ENCODE measurements at places on chromosomes 2 and 18.

- no peak for DNase-seq
These were observed 234.2 kb downstream of the CDH2 start for GRCh38 chr18:27942706-27943105.

GRCh38 chr2:7967707-7968405 lies 714.0 kb upstream of the ID2 start:
- no peak for DNase-seq

DNA sequence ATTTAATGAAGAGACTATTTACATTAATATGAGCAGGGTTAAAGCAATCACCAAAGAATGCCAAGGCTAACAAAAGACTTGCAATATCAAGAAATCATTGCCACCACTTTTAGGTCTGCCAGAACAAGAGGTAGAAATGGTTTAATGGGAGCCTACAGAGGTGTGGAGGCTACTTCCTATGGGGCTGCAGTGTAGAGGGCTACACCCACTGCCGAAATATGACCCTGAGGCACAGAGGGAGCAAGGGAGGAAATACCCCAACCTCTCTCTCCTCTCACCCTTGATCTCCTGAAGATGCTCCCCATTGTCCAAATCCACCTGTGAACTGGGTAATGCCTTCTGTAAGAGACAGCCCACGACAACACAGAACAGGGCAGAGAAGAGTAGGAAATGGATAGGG lies 315.4 kb downstream of the SMAD2 start:
- no peak for DNase-seq

DNA sequence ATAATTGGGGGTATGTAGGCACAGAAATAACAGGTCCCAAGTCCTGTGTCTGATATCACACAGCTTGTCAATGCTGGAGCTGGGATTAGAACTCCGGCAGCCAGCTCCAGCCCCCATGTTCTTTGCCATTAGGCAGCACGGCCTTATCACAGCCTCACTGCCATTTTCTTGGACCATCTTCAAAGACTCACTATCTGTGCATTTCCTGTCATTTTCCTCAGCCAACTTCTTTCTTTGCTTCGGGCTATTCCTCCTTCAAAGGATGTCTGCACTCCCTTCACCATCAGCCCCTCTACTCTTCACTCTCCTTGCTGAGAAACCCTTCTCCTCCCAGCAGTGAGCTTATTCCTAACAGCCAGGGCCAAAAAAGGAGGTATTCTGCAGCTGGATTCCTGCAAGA lies 139.6 kb downstream of the GALNT14 start:
- no peak for DNase-seq

GRCh38 chr2:1811258-1811970 lies 67.1 kb upstream of the PXDN start:
- DNase-seq, result no peak

DNA sequence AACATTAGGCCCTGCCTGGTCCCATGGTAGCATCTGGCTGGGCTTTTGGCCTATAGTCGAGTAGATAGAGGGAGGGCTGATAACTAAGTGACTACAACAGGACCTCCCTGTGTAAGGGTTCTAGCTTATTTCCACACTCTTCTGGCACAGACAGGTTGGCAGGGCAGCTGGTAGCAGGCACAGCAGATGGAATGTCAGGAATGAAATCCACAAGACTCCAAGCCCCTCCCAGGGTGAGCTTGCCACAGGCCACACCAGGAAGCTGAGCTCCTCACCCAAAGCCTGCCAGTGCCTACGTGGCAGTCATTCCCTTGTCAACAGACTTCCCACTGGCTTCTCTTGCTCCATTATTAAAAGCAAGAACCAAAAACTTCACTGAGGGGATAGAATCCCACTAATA lies 20.7 kb upstream of the C1QL2 start:
- DNase-seq, result no peak

DNA sequence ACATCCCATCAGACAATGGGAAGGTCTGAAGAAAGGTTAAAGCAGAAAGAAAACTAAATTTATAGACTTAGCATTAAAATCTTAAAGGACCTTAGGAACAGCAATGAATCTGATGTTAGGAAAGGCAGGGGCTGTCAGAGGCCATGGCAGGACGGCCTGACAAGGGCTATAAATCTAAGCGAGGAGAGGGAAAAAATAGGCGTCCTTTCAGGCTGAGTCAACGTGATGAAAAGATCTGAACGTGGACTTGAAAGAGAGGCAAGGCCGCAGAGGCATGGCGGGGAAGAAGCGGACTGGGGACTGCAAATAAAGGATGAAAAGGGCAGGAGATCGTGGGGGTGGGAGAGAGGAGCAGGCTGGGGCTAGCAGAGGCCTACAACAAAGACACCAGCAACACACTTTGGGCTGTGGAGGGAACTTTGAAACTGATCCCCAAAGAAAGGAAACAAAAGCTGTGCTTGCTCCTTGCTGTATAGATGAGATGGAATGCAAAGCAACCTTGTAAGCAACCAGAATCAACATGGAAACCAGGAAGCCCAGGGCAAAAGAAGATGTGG lies 145.6 kb downstream of the NRP2 start:
- no peak for DNase-seq

- DNase-seq, result no peak
These were observed 37.2 kb downstream of the ZBTB7C start for GRCh38 chr18:48371854-48372602.

DNA sequence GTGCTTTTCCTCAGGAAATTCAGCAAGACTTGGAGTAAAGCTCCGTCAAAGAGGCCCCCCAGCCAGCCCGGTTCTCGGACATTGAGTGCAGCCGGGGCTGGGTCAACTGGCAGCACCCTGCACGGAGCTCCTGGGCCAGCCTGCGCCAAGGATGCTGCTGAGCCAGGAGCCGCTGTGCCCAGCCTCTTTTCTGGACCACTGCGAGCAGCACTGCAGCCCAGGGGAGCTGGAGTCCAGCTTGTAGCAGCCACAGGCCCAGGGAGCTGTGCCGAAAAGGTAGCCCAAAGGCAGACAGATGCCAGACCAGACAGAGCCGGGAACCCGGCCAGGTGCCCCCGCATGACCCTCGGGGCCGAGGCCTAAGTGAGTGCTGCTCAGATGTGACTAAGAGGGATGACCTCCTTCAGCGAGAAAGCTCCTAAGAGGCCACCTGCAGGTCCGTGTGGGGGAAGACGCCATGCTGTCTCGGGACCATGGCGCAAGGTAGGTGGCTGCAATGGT lies 7.3 kb downstream of the CLHC1 start:
- DNase-seq, result no peak

- DNase-seq, result no peak
These were observed 124.9 kb downstream of the GALNT14 start for GRCh38 chr2:31013301-31013700.

- DNase-seq, result no peak
These were observed 1.6 kb downstream of the KLHL14 start for GRCh38 chr18:32771169-32771751.

- no peak for DNase-seq
These were observed 612.8 kb downstream of the RNF144A start for GRCh38 chr2:7530001-7530400.

GRCh38 chr2:17160594-17160993 lies 357.6 kb downstream of the RAD51AP2 start:
- DNase-seq, result no peak

- no peak for DNase-seq
These were observed 256.5 kb downstream of the CD226 start for GRCh38 chr18:69691008-69691760.

- peak; percentile 58 for DNase-seq
These were observed 22.9 kb upstream of the DARS1 start for GRCh38 chr2:136008205-136008865.

DNA sequence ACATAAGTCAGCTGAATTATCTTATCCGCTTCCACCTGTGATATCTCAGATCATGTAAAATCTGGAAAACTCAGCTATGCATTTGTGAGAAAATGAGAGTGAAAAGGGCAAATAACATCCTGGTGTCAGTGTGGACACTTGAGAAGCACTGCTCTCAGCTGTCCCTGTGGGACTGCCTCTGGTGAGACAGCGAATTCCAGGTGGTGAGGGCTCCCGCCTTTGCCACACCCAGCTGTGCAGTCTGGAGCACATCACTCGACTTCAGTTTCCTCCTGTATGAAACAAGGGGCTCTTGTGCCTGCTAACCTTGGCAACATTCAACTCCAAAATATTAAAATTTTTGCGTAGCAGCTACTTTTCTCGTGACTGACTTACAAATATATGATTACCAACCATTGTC lies 194.9 kb upstream of the BOD1L2 start:
- no peak for DNase-seq

- no peak for DNase-seq
These were observed 51.0 kb upstream of the GORASP2 start for GRCh38 chr2:170878066-170878465.

- no peak for DNase-seq
These were observed 97.6 kb upstream of the SEC11C start for GRCh38 chr18:59041819-59042815.

GRCh38 chr2:44614940-44615339 lies 253.2 kb downstream of the CAMKMT start:
- DNase-seq, result no peak

- DNase-seq, result no peak
These were observed 21.3 kb downstream of the PSME4 start for GRCh38 chr2:53949457-53949856.

DNA sequence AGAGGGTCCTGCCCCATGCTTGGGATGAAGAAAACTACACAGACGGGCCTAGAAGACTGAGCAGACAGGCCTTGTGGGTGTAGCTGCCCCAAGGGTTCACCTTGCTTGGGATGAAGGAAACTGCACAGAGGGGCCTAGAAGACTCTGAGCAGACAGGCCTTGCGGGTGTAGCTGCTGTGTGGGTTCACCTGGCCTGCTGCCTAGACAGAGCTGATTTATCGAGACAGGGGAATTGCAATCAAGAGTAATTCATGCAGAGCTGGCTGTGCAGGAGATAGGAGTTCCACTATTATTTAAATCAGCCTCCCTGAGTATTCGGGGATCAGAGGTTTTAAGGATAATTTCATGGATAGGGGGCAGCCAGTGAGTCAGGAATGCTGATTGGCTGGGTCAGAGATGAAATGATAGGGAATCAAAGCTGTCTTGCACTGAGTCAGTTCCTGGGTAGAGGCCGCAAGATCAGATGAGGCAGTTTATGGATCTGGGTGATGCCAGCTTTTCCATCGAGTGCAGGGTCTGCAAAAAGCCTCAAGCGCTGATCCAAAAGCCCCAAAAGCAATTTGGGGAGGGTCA lies 341.4 kb downstream of the GALR1 start:
- DNase-seq, result no peak

- no peak for DNase-seq
These were observed 1267.1 kb downstream of the LRP1B start for GRCh38 chr2:140863713-140864112.

DNA sequence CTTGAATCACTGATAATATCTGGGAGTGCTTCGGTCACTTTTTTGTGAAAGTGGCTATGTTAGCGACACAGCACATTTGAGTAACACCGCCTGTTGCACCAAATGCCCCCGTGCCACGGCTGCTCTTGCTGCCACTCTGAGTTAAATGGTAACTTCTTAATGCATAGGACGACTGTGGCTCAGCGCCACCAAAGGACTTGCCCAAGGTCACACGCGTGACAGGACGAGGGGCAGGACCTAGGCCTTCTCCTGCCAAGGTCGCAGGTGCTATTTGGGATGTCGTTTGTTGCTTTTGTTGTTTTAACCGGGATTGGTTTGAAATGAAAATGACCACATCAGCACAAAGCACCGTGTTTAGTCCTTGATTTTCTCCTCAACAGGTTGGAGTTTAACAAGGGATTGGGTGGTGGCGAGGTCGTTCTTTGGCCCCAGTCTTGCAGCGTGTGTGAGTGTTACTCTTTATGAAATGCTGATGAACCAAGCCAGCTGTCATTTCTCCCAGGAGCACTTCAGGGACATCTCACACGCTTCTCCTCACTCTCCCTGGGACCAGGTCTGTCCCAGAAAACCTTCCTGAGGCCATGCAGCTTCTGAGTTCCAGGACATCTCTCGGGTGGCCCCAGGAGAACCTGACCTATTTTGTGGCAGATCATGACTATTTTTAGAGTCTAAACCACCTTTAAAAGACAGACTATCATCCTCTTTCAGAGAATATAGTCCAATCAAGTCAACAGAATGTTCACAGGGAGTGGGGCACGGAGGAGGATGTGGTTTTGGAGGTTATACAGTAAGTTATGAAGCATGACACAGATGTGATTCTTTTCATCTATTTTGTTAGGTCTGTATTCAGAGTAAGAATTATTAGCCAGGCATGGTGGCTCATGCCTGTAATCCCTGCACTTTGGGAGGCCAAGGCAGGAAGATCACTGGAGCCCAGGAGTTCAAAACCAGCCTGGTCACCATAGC lies 49.9 kb downstream of the MTCL1 start:
- peak; percentile 36 for DNase-seq

DNA sequence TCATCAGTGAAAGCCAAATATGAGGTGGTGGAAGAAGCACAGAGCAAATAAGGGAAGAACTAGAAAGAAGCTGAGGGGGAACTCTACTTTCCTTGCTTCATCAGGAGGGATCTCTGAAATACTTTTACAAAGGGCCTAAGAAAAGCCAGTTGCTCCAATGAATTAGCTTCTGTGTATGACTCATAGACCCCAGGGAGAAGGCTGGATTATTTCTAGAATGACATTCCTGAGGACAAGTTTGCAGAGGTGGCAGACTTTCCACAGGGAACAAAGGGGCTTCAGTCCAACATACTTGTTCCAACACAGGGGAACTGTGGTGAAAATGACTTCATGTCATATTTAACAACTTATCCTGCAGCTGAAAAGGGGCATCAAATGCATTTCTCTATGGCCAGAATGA lies 29.0 kb downstream of the DOK1 start:
- no peak for DNase-seq

GRCh38 chr2:128585706-128586105 lies 267.0 kb upstream of the HS6ST1 start:
- DNase-seq, result no peak

GRCh38 chr2:104818264-104818663 lies 35.7 kb upstream of the POU3F3 start:
- DNase-seq, result no peak

DNA sequence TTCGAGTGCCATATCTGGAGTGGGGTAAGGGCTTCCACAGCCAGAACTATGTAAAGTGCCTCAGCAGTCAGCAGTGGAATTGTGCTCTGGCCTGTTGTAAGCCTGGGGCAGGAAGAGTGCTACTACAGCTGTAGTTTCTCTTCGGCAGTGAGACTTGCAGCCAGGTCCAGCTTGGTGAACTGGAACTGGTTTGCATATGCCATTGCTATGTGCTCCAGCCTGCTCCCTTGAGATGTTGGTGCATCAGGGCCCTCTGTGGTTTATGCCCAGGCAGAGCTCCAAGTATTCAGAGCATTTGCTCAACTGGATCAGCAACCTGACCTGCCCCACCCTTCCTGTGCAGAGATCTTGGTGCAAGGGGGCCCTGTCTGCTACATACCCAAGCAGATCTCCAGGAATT lies 47.8 kb downstream of the ZNF804A start:
- no peak for DNase-seq

DNA sequence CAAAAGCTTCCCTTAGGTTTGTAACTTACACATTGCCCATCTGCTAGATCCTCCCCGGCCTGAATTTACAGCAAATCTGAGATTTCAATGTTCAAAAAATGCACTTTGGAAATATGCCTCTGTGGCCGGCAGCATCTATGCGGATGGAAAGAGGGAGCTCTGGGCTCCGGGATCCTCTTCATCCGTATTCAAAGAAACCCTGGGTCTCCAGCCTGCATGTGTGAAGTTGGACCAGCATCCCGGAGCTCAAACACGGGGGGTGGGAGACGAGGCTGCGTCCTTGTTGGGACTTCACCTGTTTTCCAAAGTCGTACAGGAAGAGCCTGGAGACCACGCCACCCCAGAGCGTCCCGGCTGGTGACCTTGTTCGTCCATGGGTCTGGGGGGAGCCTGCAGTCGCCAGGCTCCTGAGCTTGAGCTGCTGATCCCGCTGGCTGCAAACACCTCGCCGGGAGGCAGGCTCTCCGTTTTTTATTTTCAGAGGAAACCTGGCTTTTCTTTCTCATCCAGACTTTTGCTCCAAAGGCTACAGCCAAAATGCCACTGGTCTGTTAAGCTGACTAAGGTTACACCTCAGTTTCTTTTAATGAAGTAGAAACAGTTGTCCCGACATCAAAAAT lies 77.4 kb downstream of the PTGR3 start:
- DNase-seq, result no peak

Data from activated CD8-positive, alpha-beta memory T cell treated with anti-CD3 and anti-CD28 coated beads, Interleukin-2, amount 50 U/mL, for 4 hours (primary cell).